ENCODE measurements at places on chromosomes 16 and 17.

DNA sequence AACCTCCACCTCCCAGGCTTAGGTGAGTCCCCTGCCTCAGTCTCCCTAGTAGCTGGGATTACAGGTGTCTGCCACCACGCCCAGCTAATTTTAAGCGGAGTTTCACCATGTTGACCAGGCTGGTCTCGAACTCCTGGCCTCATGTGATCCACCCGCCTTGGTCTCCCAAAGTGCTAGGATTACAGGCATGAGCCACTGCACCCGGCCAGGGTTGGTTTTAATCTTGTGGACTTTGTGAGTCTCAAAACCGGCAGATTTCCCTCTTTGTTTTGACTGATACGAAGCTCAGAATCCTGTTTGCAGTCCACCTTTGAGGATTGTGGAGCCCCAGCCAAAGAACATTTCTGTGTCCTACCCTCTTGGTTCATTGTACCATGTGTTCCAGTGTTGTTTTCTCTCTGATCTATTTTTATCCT lies 16.4 kb upstream of the CPSF4L start:
- DNase-seq: no peak

GRCh38 chr17:18028952-18029540 lies 9.9 kb downstream of the ATPAF2 start:
- no peak for DNase-seq

DNA sequence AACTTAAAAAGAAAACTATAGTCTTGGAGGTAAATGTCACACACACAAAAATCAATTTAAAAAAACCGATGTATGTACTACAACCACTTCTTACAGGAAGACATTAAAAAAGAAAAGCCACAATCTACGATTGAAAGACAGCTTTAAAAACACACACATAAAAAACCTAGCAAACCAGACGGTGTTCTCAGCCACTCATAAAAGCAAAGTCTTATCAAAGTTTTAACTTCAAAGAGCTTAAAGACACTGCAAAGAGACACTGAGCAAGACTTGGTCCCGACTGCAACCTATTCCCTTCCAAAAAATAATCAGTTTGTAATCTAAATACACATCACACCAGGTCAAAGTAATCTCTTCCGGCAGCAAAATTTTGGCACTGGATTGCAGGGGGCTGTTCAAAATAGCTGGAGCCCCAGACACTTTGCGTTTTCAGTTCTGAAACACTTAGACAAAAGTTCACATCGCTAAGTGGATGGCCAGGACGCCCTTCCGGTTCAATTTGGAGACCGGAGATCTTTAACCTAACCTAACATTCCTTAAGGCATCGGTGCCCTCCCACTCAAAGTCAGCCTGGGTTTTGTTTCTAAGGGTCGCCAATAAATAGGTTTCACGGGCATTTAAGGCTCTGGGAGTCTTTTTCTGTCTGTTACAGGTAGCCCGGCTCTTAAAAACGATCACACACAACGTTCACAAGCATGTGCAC lies 2.6 kb downstream of the ZCCHC14 start:
- peak; percentile 38 for DNase-seq

- DNase-seq: no peak
Measured at GRCh38 chr17:43526886-43527648, 19.1 kb downstream of the ETV4 start.

- DNase-seq: no peak
Measured at GRCh38 chr17:33896263-33896662, 358.8 kb upstream of the CCL2 start.

- DNase-seq: no peak
Measured at GRCh38 chr16:57469917-57470470, 7.5 kb downstream of the POLR2C start.

DNA sequence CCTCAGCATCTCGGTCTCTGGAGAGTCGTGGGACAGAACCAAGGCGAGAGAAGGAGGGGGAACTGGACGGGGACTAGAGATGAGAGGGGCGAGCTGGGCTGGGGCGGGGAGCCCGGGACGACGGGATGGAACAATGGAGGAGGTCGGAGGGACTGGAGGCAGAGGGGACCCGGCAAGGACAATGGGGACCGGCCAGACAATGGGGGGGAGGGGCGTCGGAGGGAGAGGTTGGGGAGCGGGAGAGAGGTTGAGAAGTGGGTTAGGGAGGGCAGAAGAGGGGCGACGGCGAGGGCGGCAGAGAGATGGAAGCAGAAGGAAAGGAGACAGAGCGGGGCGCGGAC lies 719 bp downstream of the NGFR start:
- no peak for DNase-seq

GRCh38 chr17:40450175-40450574 lies 6.9 kb downstream of the IGFBP4 start:
- DNase-seq: peak; percentile 69

- no peak for DNase-seq
Measured at GRCh38 chr17:20988896-20989295, 53.9 kb downstream of the USP22 start.
